Testis (tissue), 5 donors: ENCODE measurements at places on chromosomes 4 and X. TPM values are rescaled to one million over a fixed set of nuclear protein-coding genes. Genes with fewer than 3 reads are reported as not detected.

SLC4A4 gene
- 1.7 TPM for total RNA-seq

GRCh38 chr4:128524311-128524710, 236.7 kb upstream of the PGRMC2 start:
- no peak for DNase-seq

DNA sequence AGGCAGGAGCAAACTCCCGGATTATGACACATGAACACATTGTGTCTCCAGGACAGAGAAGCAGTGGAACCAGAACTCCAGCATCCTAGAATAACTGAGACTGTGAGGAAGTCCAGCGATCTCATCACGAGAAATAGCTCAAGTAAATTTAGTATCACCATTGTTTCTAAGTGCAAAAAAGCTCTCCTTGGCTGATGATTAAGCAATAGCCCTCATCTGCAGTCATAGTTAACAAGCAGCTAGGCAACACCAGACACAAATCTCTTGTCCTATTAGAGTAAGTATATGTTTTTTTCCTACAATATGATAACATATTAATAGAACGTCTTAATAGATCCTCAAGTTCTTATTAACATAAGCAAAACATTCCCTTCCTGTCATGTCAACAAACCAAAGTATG, 2.4 kb upstream of the CFAP299 start:
- no peak for DNase-seq

DNA sequence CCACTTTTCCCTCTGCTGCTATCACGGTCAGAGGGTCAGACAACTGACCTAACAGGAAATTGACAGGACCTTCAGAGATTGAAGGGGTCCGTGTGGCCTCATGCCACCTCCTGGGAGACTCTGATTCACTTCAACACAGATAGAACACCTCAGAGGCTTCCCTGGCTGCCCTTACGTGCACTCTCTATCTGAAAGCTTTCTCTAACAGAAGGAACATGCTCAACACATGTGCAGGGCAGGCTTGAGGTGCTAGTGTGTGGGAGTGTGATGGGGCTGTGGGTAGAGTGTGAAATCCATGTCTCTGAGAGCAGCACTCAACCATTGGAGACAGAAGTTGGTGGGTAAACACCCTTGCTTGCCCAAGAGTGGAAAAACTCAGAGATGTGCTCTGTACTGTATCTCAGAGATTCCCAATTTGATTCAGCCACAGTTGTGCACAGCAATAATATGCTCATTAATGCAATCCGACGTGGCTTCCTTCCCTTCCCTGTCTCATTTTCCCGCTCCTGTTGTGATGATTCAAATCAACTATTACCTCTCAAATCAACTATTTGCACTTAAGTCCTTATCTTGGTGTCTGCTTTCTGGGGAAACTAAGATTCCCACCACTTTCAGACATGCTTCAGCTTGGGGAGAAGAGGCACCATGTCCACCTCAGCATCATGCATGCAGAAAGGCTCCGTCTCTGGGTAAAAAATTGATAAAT, 62.0 kb upstream of the MAGEB2 start:
- DNase-seq: no peak

GRCh38 chr4:170990989-170991589, 822.1 kb upstream of the GALNTL6 start:
- peak; percentile 53 for DNase-seq

DNA sequence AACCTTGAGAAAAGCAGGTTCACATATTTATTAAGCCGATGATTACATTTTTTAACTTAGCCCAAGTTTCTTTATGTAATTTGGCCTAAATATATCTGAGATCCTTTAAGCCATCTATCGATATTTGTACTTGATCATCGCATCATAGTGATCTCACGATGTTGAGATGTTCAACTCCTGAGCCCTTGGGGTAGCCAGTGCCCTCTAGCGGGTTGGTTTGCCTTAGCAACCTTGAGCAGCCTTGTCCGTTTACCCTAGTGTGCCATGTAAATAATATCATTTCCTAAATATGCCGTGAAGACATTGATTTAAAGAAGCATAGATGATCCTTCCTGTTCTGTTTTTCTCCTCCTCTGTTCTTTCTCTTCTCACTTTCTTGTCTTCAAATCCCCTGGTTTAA, 432.2 kb downstream of the RPA4 start:
- no peak for DNase-seq

TMSB15B gene
- 6.9 TPM for total RNA-seq

DNA sequence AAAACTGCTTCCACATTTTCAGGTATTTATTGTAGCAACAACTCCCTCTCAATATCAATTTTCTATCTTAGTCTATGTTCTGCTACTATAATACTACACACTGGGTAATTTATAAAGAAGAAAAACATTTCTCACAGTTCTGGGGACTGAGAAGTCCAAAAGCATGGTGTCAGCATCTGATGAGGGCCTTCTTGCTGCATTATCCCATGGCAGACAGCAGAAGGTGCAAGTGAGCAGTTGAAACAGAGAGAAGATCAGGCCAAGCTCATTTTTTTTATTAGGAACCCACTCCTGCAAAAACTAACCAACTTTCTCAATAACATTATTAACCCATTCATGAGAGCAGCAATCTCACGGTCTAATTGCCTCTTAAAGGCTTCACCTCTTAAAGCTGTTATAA, 376.0 kb downstream of the RAB28 start:
- no peak for DNase-seq

- peak; percentile 46 for DNase-seq
Measured at GRCh38 chr4:128601991-128602695, 207.4 kb upstream of the JADE1 start.

MPC1L gene
- total RNA-seq: 11.4 TPM

DNA sequence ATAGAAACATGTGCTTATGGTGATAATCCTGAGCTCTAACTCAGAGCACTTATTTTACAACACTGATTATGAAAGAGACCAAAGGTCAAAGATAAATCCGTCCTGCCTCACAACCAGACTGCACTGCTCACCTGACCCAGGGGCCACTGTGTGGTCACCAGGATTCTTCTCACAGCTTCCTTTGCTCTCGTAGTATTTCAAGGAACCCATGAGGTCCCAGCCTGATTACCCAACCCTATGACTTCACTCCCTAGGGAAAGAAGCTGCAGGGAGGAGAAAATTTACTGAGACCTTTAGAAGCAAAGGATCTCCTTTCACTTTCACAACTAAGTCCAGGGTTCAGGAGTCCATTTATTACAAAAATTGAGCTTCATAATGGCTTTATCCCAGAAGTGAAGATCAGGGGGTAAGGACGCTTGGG, 9.6 kb downstream of the SLC25A5 start:
- DNase-seq: no peak

ARSJ gene
- 0.55 TPM for total RNA-seq
